ENCODE measurements at places on chromosomes 1 and 21.

DNA sequence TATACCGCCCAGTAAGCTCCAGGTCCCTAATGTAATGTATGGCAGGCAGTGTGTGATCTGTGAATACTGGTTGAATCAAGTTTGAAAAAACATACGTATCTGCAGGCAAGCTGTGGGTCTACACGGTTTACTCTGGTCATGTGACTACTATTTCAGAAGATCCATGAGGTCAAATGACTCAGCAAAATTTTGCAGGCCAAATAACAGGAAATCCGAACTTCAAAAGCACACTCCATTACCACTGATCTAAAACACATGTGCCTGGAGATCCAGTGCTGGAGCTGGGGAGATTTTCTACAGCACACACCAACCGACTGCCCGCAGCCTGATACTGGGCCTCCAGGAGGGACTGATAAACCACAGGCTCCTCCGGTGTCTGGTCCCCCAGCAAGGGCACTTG, 64.5 kb upstream of the SLC44A3 start:
- DNase-seq: no peak

- no peak for DNase-seq
Measured at GRCh38 chr1:69523032-69523431, 44.7 kb upstream of the LRRC7 start.

DNA sequence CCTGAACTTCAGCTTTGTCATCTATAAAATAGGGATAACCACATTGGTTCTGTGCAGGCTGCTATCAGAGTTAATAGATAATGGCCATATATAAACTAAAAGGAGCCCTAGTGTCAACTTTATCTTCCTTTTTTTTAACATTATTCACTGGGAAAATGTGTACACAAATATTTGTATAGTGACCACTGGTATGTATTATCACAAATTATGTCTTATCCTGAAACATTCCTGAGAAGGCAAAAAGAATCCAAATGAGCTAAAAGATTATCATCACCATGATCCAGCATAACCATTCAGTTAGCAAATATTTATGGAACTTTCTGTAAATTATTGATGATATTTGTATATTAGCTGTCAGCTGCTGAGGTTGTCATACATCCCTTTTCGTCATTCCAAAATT, 16.6 kb downstream of the ANGPTL3 start:
- DNase-seq: no peak

GRCh38 chr1:115183158-115183557, 93.9 kb upstream of the TSPAN2 start:
- no peak for DNase-seq

- no peak for DNase-seq
Measured at GRCh38 chr21:16419188-16419921, 689.6 kb downstream of the USP25 start.

- DNase-seq: no peak
Measured at GRCh38 chr1:180527101-180527669, 24.8 kb upstream of the ACBD6 start.

- no peak for DNase-seq
Measured at GRCh38 chr1:160370561-160371345, 3.9 kb downstream of the NHLH1 start.

DNA sequence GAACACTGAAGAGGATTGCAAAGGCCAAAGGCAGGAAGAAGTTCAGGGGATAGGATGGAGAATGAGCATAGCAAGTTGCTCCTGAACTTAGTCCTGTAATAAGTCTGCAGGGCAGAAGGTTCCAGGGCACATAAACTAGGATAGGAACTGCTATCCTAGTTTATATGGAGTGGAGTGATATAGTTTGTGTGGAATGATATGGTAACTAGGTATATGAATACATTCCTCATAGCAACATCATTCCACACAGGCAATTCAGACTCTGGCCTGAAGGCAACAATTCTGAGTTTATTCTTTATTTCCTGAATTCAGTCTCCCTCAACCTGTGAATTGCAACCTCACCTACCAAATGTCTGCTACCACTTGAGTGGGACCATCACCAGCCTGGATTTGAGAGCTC, 154.9 kb upstream of the GREM2 start:
- no peak for DNase-seq

- no peak for DNase-seq
Measured at GRCh38 chr1:94701796-94702441, 118.2 kb upstream of the SLC44A3 start.

- no peak for DNase-seq
Measured at GRCh38 chr1:53498555-53499131, 39.4 kb downstream of the DMRTB1 start.

DNA sequence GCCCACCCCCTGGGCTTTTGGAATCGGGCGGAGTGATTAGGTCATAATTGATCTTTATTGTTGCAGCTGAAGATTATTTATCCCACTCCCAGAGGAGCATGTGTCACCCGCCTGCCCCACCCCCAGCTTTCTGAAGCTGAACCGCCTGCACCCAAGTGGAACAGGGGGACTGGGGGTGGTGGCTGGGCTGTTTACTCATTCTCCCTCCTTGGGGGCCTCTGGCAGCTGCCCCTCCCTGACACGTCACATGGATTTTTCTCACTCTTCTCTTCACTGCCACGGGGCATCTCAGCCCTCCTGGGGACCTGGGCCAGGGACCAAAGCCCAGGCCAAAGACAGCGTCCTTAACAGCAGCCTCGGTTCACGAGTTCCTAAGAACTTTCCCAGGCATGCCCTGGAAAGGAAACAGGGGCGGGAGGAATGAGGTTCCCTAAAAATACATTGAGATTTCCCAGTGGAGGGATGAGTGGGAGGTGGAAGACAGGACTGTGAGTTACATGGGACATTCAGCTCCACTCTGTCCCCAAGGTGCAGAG, 31.6 kb upstream of the SOX13 start:
- DNase-seq: no peak
